ENCODE measurements at places on chromosomes 4 and X.

DNA sequence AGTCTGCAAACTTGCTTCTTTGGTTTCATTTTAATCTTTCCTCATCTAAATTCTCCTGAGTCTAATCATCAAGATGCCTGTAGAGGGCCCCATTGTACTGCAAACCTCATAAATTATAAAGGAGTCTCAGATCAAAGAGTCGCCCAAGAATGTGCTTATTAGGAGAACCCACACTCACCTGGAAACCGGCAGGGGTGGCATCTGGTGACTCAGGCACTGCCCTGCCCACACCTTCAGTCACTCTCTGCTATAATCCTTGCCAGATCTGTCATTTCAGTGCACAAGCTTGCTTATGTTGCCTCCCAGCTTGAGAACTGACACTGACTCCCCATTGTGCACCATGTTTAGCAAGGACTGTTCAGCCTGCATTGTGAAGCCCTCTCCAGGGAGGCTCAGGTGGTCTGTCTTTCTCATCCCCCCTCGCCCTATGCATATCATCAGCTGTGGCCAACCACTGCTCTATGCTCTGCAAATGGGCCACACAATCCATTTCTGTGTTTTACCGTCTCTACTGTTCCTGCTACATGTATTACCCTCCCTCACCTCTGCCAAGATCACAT lies 12.4 kb downstream of the EPGN start:
- peak; percentile 1 for DNase-seq

DNA sequence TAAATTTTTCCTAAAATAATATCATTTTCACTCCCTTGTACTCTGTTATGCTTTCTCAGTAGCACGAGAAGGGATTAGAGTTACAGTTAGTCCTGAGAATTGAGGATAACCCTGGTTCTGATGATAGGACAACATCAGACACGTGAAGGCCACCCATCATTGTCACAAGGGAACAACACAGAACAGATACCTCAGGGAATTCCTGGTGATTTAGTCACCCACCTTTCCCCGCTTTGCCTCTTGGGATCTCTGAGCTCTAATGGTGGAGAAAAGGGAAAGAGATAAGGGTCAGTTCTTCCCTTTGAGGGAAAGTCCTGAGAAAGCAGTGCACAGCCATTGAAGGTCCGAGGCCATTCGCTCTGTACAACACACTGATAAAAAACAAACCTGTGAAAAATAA lies 112.3 kb upstream of the GALNT7 start:
- no peak for DNase-seq

- peak; percentile 24 for DNase-seq
These were observed 168.6 kb downstream of the PTTG2 start for GRCh38 chr4:38128478-38129459.

DNA sequence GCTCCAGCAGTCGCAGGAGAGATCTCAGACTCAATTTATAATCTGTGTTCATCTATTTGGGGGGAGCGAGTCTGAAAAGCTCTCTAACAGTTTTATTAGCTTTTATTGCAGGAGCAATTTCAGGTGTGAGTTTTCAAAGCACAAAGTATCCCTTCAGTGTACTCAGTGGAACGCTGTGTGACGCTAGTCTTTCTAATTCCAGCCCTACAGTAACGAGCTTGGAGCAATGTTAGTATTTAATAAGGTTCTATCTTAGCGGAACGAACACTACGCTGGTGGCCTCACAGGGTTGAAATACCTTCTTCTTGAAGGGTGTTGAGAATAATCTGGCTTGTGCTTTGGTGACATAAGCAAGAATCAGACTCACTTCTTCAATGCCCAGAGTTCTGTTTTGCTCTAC lies 8.4 kb downstream of the HS3ST1 start:
- no peak for DNase-seq

- DNase-seq, result peak; percentile 49
These were observed 622 bp downstream of the TAFAZZIN start for GRCh38 chrX:154411981-154412340.

DNA sequence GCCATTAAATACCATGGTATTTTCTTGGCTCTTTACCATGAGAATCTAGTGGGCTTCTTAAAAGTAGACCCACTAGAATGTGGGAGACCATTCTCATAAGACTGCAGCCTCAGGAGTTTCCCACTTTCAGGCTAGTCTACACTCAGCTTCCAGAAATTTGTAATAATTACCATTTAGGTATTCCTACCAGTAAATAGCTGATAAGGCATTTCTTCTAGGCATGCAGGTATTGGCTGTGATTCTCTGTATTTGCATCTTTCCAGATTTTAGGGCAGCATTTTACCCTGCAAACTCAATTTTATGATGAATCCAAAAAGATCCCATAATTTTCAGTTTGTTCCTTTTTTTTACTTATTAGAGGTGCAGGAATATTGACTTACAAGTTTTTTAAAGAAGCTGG lies 496.6 kb downstream of the TRAM1L1 start:
- DNase-seq, result no peak

- no peak for DNase-seq
These were observed 72.7 kb upstream of the MAD2L1 start for GRCh38 chr4:120139392-120139791.

GRCh38 chrX:153459986-153460385 lies 10.4 kb downstream of the HAUS7 start:
- DNase-seq, result no peak

DNA sequence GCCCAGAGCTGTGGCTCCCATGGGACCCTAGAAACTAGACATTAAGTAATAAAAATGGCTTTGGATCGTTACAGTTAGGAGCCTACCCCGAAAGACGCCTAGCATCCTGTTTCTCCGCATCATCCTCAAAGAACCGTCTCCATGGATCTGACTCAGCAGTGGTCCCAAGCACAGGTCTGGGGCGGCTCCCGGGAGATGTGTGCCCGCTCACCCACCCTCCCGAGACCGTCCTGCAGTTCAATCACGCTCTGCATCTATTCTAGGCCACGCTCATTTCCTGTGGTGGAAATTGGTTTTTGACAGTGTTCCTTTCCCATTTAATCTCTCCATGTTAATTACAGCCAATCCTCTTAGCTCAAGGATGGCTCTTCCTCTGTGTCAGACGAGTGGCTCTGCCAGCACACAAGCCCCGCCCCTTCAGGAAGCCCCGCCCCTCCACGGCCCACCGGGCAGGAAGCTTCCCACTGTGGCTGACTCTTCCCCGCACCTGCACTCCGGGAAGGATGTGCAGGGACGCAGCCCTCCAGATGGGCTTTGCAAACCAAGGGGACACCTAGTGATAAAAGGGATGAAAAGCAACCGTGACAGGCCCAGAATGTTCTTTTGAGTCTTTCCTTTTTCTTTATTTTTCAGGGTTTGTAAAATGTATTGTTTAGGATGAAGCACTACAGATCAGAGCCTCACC lies 34.5 kb upstream of the HELT start:
- peak; percentile 13 for DNase-seq

DNA sequence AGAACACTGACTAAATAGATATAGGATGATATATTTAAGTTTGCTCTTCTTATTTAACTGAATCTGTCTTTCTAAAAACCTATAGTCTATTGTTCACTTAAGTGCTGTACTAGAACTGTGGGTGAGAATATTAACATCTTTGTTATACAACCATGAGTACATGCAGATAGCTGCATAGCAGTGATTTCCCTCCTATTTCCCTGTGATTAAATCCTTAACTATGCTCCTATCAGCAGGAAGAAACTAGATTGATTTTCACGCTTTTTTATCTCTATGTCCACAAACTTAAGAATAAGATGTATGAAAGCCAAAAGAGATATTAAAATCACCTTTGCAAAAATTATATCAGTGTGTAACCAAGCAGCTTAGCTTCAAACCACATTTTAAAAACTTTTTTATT lies 11.3 kb upstream of the UGT2A3 start:
- no peak for DNase-seq

DNA sequence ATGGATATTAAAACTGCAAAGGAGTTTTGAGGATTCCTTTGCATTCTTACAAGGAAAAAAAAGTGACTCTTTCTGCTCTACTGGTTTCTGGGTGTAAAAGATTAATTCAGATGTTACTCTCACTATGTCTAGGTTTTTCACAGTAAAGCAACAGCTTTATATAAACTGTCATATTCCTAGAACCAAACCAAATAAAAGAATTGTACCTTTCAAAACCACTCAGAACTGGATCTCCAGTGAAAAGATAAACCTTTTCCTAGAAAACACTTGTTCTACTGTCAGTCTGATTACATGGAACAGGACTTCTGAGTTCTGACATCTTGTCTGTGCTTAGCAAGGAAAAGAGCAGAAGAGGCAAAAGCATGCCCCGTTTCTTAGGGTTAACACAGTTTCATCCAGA lies 5.0 kb upstream of the PPID start:
- no peak for DNase-seq

- DNase-seq, result no peak
These were observed 135.4 kb upstream of the GNPDA2 start for GRCh38 chr4:44861756-44862155.

DNA sequence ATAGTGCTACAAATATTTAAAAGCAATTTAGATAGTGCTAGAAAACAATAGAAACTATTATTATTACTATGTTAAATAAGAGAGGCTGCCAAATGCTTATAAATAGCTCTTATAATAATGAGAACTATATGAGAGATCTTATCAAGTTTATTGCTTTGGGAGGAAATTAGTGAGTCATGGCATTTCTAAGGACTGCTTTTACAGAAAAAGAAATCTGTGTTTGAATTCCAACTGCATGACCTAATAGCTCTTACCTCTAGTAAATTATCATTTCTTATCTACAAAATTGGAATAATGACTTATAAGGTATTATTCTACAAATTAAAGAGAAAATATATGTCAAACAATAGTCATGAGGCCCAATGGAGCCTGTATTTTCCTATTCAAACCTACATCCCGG lies 177.2 kb downstream of the GABRG1 start:
- no peak for DNase-seq

DNA sequence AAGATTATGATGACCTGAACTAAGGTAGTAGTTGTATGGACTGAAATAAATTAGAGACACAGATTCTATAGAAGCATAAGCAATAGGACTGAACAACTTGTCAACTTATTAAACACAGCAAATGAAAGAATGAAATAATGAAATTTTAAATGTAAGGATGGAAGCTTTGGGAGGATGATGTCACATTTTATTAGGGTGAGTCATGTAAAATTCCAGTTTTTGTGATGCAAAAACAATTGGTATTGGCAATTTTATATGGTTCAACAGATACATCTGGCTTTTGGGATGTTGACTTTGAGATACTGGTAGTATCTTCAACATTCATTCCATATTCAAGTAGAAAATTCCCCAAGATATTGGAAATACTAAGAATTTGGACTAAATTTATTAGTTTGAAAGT lies 72.7 kb upstream of the IL15 start:
- no peak for DNase-seq

- no peak for DNase-seq
These were observed 76.7 kb upstream of the IGSF1 start for GRCh38 chrX:131365766-131366165.

DNA sequence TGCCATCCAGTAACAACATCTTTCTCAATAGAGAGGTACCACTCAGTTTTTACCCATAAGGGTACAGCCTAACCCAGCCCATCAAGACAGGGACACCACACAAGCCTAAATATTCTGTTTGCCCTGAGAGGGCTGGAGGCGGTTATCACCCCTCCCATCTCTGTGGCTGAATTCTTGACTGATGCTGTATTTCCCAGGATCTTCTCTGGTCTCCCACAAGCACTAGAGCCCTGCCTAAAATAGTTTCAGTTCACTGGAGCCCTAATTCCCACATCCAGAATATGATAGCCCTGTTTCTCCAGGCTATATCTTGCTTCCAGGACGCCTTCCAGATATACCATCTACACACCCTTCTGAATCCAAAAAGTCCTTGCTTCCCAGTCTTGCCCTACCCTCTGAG lies 91.6 kb upstream of the NMU start:
- DNase-seq, result no peak

GRCh38 chr4:110216129-110216528 lies 17.7 kb upstream of the ELOVL6 start:
- no peak for DNase-seq

- no peak for DNase-seq
These were observed 65.7 kb downstream of the SHROOM2 start for GRCh38 chrX:9851890-9852289.

- no peak for DNase-seq
These were observed 389.3 kb upstream of the EPHA5 start for GRCh38 chr4:66059556-66059955.

DNA sequence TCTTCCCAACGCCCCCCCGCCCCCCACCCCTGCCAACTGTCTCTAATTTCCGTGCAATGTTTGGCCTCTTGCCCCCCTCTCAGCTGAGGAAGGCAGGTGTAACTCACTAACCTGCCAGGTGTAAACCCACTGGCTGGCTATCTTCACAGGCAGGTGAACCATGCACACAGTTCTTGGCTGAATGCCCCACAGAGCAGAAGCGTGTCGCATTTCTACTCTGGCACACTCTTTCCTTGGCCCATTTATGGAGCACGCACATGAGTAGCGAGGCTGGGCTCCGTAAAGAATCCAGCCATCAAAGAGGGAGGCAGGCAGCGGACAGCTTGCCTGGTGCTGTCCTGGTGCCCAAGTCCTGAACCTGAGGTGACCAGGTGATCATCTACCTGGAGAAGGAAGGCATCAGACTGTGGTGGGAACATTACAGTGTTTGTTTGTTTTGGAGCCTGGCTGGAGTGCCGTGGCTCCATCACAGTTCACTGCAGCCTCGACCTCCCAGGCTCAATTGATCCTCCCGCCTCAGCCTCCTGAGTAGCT lies 39.2 kb upstream of the CRMP1 start:
- no peak for DNase-seq

DNA sequence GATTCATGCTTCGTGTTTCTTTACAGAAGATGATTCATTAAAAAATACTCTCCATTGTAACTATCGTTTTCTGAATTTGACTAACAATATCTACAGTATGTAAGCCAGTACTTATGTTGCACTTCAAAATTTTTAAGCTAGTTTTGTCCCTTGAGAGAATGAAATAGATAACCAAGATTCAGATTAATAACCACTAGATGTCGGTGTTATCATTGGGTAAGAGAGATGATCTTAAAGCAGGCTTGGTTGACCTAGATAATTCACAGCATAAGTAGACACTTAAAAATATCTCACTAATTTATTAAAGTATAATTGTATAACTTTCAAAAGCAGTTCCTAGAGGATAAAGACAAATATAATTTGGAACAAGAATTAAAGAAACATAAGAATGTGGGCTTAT lies 430.9 kb downstream of the C4orf33 start:
- DNase-seq, result no peak

- no peak for DNase-seq
These were observed 1.6 kb upstream of the GRIPAP1 start for GRCh38 chrX:49003696-49004095.

DNA sequence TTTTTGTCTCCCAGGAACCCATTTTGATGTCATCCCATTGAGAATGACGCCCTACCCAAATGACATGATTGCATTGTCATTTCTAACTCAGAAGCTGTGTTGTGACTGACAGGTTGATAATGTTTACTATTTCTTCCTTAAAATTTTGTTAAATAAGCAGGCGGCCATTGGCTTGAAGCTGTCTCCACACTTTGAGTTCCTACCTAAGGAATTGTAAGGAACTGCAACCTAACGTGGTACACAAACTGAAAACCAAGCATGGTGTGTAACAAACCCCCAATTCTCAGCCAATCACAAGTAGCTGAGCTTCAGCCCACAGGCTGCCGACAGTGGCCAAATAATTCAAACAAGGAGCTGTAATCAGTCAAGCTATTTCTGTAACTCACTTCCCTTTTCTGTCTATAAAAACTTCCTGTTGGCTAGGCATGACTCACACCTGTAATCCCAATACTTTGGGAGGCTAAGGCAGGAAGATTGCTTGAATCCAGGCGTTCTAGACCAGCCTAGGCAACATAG lies 2.9 kb upstream of the MND1 start:
- no peak for DNase-seq

- DNase-seq, result no peak
These were observed 10.6 kb upstream of the ELF4 start for GRCh38 chrX:130120746-130121504.

GRCh38 chr4:38088321-38088720 lies 128.1 kb downstream of the PTTG2 start:
- DNase-seq, result no peak
